ENCODE measurements at places on chromosomes 2 and 18.

GRCh38 chr2:232447638-232448303 is 8.2 kb upstream of the ALPI start:
- DNase-seq, result no peak

- DNase-seq, result no peak
Observed at GRCh38 chr2:228599781-228600180, 418.3 kb upstream of the SPHKAP start.

DNA sequence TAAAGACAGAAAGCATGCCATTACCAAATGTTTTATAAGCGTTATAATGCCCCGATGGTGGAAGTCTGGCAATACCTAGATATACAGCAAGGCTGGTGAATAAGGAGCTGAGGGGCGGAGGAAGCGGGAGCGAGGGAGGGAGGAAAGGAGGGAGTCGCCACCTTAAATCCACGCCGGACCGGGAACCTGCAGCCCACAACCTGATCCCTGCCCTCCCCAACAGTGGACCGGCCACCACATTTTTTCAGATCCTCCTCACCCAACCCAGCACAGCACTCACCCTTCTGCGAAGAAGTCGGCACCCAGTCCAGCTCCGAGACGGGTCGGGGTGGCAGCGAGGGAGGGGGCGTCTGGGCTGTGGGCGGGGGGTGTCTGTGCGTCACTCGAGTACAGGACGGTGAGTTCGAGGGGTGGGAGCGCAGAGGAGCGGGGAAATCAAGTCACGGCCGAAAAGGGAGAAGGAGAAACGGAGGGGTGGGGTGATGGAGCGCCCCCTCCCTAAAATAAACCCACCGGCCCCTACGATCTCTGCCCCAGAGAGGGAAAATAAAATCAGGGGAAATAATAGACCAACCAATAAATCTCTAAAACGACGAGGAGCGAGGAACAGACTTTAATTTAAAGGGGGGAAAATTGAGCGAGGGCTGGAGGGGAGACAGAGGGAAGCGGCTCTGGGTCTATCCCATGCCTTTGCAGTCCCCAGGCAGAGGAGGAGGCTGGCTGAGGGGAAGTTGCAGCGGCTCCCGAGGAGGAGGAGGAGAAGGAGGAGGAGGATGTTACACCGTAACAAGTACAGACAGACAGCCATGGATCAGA is 96.5 kb upstream of the SERTAD2 start:
- no peak for DNase-seq

DNA sequence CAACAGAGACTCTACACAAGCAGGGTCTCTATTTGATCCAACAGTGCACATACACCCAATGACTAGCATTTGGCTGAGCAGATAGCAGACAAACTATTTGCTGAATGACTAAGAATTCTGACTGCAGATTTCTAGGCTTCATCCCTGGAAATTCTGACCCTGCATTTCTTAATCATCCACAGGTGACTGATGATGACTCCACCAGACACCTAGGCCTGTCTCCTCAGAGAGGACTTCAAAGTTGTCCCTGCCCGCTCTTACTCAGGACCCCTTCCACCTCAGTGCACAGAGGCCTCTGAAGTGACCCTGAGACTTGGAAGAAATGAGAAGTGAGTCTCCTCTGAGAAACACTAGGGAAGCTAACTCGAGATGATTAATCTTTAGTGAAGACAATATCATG is 51.3 kb downstream of the SEPTIN10 start:
- DNase-seq, result no peak

Measured in GM13977 (cell line).